ENCODE measurements at places on chromosomes 4 and X. TPM values are rescaled to one million over a fixed set of nuclear protein-coding genes. Genes with fewer than 3 reads are reported as not detected.

The STAG2 gene
- total RNA-seq, result 28.1 TPM

The GCNA gene
- total RNA-seq, result 0.17 TPM

The PAGE4 gene
- not detected for total RNA-seq

The GLRA3 gene
- not detected for total RNA-seq

The PLK4 gene
- 15.0 TPM for total RNA-seq
